ENCODE measurements at places on chromosomes 12 and 14.

DNA sequence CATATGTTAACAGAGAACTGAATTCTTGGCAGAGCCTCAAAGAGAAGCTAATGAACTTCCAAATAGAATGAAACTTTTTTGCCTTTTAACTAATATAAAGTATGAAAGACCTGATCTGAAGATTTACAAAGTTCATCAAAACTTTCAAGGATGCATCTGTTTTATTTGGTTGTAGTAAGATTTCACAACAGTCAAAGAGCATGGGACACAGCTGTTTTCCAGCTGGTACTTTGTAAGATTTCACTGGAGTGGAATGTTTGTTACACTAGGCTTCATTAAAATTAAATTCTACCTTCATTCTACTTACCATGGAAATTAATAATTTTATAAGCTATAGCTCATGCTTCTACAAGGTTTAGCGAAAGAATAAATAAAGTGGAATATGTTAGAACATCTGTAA lies 351.2 kb downstream of the SLC6A15 start:
- no peak for DNase-seq

- DNase-seq = no peak
These were observed 288.2 kb downstream of the CCDC59 start for GRCh38 chr12:82069931-82070514.

DNA sequence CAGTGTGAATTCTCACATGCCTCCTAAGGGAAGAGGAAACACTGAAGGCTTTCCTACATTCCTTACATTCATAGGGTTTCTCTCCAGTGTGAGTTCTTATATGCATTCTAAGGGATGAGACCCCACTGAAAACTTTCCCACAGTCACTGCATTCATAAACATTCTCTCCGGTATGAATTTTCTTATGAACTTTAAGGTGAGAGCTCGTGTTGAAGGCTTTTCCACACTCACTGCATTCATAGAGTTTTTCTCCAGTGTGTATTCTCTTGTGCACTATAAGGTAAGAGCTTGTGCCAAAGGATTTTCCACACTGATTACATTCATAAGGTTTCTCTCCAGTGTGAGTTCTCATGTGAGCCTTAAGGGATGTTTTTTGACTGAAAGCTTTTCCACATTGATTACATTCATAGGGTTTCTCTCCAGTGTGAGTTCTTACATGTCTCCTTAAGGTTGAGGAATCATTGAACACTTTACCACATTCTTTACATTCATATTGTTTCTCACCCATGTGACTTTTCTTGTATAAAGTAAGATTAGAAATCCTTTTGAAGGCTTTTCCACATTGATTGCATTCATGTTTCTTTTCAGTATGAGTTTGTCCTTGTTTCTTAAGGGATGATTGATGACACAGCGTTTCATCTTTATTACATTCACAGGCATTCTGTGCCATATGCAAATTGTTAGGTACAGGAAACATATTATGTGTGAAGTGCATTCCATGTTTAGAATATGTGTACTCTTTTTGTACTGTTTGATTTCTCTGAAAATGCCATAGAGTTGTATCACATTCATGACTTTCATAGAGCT lies 9.5 kb downstream of the ZNF891 start:
- no peak for DNase-seq

- no peak for DNase-seq
These were observed 37.5 kb upstream of the SINHCAF start for GRCh38 chr12:31363416-31363809.

DNA sequence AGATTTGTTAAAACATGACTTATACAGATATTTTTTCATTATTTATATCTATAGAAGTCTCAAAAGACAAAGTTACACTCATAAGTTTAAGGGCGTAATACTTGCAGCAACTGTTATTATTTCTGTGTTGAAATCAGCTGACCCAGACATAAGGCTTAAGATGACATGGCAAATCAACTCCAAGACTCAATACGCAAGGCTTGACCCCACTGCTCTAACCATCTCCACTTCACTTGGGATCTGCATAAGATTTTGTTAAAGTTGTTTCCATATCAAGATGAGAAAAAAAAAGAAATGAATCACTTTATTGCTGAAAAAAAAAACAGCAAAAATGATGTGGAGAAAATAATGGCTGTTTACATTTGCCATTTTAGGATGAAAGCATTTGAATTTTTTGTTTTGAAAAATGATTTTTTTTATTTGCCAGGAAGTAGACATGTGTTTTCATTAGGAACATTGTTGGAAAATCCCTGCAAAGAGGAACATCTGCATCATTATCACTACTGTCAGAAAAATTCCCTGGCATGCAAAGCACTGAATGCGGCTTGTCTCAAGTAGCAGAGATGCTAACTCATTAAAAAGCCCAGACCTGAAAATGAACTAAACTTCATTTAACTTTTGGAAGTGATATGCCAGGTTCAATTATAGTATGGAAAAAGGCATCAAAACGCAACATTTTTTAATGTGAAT lies 73.5 kb downstream of the LIN7A start:
- no peak for DNase-seq

- no peak for DNase-seq
These were observed 42.2 kb downstream of the ZCRB1 start for GRCh38 chr12:42283739-42284138.

- DNase-seq = no peak
These were observed 236.5 kb downstream of the GXYLT1 start for GRCh38 chr12:41908206-41908605.

DNA sequence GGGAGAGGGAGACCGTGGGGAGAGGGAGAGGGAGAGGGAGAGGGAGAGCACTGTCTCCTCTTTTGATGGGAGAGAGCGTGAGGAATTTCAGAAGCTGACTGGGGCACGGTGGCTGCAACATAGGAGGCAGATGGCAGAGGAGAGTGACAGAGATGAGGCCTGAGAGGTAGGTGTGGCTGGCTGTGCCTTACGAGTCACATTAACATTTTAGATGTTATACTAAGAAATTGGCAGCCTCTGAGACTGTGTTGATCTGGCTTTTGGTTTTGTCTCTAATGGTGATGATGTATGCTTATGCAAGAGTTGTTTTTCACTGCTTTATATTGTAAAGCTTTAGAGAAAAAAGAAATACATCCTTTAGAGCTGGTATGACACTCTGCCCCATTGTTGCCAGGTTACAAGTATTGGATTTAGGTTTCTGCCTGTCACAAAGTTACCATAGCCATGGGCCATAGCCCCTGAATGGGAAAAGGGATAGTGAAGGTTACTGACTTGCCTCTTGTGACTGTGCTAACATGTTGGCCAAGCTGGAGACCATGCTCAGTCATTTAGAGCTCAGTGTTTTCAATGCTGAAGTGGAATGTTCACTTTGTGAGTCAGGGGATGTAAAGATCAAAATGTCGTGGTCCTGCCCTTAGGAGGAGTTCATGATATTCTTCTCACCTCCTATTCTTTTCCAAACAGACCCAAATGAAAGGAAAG lies 186.2 kb downstream of the SYNE2 start:
- no peak for DNase-seq

- DNase-seq = no peak
These were observed 198.5 kb downstream of the KCNC2 start for GRCh38 chr12:75011120-75011519.

GRCh38 chr14:67240168-67240932 lies 885 bp upstream of the PALS1 start:
- peak; percentile 41 for DNase-seq

- peak; percentile 18 for DNase-seq
These were observed 134.2 kb downstream of the SMOC1 start for GRCh38 chr14:70013271-70013873.

GRCh38 chr14:101813171-101813759 lies 51.8 kb downstream of the PPP2R5C start:
- no peak for DNase-seq

- no peak for DNase-seq
These were observed 122.0 kb upstream of the SEL1L start for GRCh38 chr14:81655423-81656314.

DNA sequence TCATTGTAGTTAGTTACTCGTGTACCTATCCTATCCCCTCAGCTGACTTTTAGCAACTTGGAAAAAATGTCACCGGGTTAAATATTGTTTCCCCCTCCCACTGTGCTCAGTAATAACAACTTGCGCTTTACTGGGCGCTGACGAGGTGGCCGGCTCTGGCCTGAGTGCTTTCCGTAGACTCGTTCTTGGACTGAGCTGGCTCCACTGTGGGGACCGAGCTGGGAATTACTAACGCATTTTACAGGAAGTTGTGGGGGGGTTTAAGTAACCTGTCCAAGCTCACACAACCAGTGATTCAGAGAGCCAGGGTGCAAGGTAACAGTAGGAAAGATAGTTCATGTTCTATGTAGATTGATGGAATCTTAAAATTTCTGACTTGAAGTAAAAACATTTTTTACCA lies 82.5 kb upstream of the KICS2 start:
- DNase-seq = no peak

GRCh38 chr12:132270516-132270915 lies 58.9 kb downstream of the GALNT9 start:
- DNase-seq = no peak

GRCh38 chr12:75705749-75706711 lies 194.6 kb upstream of the KRR1 start:
- DNase-seq = no peak

- DNase-seq = no peak
These were observed 12.8 kb downstream of the SLC4A8 start for GRCh38 chr12:51437431-51437830.

- no peak for DNase-seq
These were observed 17.3 kb upstream of the KRT86 start for GRCh38 chr12:52257074-52257551.

DNA sequence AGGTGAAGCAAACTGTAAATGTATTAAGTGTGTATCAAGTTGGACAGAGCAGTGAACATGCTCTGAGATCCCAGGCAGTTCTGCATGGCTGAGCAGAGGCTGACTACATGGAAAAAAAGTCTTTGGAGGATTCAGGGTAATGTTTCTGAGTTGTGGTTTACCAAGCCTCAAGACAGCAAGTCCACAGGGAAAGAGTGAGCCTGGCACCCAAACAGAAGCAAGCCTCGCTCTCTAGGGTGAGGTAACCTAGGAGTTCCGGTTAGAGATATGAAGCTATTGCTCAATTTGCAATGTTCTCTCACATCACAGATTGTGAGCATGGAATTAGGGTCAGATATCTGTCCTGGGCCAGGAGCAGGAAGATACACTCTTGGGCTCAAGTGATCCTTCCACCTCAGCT lies 158.6 kb downstream of the MON2 start:
- DNase-seq = no peak

GRCh38 chr14:61417883-61418455 lies 96.6 kb downstream of the PRKCH start:
- no peak for DNase-seq

- peak; percentile 42 for DNase-seq
These were observed 39.4 kb downstream of the SH2B3 start for GRCh38 chr12:111444925-111445725.

DNA sequence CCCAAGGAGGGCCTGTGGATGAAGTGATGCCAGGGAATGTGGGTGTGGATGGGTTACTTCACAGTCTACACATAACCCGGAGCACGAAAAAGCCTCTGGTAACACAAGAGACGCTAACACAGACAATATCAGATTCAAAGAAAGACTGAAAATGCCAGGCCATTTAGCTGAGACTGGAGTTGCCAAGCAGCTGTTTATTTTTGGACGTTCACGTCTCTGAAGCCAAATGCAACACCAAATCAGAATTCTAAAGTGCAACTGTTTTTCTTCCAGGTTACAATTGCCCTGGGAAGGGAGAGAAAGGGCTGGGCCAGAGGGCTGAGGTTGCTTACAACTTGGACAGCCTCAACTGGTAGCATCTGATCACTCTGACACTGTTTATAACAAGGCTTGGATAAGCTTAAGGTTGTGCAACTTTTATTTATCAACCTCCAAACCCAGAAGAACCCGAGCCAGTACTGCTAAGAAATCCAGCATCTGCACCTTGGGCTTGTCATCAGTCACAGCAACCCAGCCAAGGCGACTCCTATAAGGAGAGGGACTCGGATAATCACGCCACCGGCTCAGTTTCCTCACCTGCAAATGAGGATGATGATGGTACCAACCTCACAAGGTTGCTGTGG lies 24.8 kb downstream of the NUAK1 start:
- DNase-seq = peak; percentile 36

DNA sequence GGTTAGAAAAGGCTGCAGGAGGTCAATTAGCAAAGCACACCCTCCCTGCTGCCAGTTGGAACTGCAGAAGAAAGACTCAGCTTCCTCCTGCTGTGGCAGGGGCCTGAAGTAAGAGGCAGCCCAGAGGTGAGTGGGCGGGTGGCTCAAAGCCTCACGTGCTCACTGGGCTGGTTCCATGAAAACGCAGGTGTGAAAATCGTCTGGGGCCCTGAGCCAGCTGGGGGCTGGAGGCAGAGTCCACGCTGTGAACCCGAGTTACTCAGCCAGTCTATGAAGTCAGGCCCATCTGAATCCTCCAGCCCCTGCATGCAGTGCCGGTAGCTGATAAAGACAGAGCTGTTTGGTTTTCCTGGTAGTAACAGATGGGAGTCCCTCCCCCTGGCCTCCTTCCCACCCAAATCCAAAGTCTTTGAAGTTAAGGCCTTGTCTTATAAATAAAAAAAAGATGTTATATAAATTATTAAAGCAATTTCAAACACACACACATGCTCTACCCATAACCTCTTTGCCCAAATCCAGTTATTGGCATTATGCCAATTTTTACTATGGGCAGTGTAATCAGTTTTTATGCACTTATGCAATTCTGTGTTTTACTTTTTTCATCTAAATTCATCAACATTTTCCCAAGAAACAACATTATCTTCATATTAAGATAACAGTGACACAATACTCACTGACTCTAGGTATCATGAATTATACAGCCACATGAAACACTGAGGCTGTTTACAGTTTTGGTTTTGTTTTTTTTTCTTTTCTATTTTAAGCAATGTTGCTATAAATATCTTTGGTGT lies 57.9 kb upstream of the PNMA1 start:
- no peak for DNase-seq

DNA sequence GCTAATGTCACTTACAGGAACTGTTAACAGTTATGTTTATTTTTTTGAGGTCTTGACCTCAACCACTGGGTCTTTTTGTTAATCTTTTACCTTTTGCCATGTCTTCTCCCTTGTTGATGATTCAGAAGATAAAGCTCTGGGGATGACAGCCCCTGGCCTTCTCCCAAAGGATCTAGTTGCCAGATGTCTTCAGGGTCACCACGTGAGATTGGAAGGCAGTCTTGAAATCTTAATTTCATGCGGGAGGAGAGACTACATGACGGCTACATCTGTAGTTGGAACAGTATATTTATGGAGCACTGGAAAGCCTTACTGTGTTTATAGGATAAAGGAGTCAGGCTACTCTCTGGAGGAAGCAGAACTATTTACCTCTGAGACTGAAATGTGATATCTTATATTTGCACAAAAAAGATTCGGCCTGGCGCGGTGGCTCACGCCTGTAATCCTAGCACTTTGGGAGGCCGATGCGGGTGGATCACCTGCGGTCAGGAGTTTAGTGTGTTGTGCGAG lies 5.6 kb downstream of the MLEC start:
- no peak for DNase-seq

DNA sequence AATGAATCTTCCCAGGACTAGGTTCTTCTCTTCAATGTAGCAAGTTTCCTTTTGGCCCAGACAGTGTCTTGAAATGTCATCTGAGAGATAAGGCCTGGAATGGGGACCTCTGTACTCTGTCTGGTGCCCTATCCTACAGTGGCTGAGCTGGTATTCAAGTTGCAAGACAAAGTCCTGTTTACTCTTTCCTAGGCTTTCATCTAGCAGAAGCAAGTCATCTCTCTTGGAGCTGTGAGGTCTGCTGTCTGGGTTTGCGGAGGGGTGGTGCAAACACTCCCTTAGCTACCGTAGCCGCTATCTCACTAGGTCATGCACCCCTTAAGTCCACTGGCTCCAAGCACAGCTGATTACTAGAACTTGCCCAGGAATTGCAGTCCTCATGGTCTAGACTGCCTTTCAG lies 149.7 kb upstream of the SLC16A7 start:
- no peak for DNase-seq

GRCh38 chr12:45989721-45990467 lies 480 bp downstream of the SCAF11 start:
- peak; percentile 67 for DNase-seq

GRCh38 chr12:53344824-53345485 lies 8.8 kb upstream of the SP7 start:
- DNase-seq = peak; percentile 78

Data from midbrain (tissue), 1 donor.